Activated naive CD8-positive, alpha-beta T cell treated with anti-CD3 and anti-CD28 coated beads for 36 hours (primary cell): ENCODE measurements at places on chromosomes 7 and 10. TPM values are rescaled to one million over a fixed set of nuclear protein-coding genes. Genes with fewer than 3 reads are reported as not detected.

DNA sequence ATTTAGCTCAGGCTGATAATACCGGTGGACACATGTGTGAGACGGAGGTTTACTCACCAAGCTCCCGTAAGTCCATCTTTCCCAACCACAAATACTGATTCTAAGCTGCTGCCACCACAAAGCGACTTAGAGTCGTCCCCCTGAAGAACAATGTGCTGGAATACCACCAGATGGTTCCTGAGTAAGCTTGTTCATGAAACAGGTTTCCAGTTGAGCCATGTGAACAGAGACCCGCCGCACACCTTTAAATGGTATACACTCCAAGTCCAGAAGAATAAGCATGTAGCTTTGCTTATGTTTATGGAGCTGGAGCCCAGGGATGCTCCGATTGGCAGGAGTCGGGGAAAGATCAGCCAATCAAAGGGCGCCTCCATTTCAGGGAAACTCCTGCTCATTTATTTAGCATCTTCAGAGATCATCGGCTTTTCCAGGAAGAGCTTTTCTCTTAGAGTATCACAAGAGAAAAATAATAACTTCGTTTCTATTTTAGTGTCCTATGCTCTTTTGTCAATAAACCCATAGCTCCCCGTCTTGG is 261.6 kb upstream of the AOAH start:
- no peak for DNase-seq

DNA sequence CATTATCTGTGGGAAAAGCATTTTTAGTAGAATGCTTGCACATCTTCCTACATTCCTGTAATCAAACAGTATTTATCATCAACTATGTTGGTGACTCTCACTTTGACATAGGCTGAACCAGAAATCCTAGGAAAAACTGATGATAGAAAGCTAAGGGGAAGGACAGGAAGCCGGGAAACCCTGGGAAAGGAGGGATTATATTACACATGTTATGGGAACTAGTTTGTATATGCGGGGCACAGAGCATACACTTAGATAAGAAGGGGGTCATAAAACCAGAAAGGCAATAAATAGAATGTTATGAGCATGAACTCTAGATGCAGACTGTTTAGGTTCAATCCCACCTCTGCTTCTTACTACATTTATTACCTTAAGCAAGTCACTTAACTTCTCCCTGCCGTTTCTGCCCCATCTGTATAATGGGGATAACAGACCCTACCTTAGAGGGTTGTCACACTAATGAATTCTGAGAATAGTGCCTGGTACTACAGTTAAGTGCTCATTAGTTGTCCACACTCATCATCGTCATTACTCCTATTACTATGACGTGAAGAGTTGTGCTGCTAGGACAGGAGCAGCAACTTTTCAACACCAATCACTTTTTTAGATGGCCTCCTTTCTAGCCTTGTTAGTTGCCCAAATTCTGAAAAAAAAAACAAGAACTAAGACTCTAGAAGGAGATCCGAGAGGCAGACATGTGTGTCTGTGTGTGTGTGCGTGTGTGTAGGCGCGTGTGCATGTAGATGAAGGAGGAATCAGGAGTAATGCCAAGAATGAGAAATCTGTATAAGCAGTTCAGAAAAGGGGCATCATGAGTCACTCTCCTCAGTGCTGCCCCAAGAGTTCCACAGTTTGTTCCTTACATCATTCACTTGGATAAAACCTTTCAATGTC is 52.2 kb downstream of the KMT2C start:
- no peak for DNase-seq

The NKX1-2 gene
- not detected for total RNA-seq

The IFIT2 gene
- 37.0 TPM for total RNA-seq

- DNase-seq, result no peak
Measured at GRCh38 chr7:27202018-27202861, 2.3 kb upstream of the HOXA13 start.

DNA sequence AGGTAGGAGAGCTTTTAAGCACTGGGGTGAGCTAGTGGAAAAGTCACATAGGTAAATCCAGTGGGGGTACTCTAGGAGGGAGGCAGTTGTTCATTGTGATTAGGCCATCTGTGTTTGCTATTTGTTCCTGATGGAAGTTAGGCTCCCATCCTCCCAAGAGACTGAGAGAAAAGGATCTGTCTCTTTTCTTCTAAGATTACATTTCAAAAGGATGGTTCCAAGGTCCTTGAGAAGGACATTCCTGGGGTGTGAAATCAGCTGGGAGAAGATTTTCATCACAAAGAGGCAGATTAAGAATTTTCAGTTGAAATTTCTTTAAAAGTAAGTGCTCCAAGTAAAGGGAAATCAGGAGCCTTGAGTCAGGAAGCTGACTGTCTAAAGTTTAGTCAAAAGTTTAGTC is 210.8 kb upstream of the CSTF2T start:
- no peak for DNase-seq

GRCh38 chr10:60990663-60991062 is 46.7 kb upstream of the RHOBTB1 start:
- no peak for DNase-seq

The NANOS1 gene
- not detected for total RNA-seq

- DNase-seq, result no peak
Measured at GRCh38 chr7:112136271-112137008, 69.8 kb downstream of the DOCK4 start.

The PNLIPRP3 gene
- not detected for total RNA-seq

The AOC1 gene
- not detected for total RNA-seq

GRCh38 chr7:151336027-151336708 is 5.4 kb upstream of the NUB1 start:
- no peak for DNase-seq
